ENCODE measurements at places on chromosomes 2 and 18. TPM values are rescaled to one million over a fixed set of nuclear protein-coding genes. Genes with fewer than 3 reads are reported as not detected.

NRP2 gene
- 1.6 TPM for total RNA-seq

- H3K4me3 ChIP-seq = no peak overlapping the region
- peaks cover 2% of the 10 kb centered on the region for H3K27me3 ChIP-seq
- H3K36me3 ChIP-seq = peaks cover 4% of the 10 kb centered on the region
- H3K27ac ChIP-seq = peak overlapping the region; percentile 51
- DNase-seq = peak; percentile 79
Observed at GRCh38 chr2:68385220-68385906, 20.3 kb downstream of the PLEK start.

GRCh38 chr2:170523506-170523905 is 191.6 kb upstream of the SP5 start:
- no peaks in the 10 kb centered on the region for H3K27me3 ChIP-seq
- H3K36me3 ChIP-seq = no peaks in the 10 kb centered on the region
- H3K4me1 ChIP-seq = peaks cover 2% of the 10 kb centered on the region
- H3K4me3 ChIP-seq = no peak overlapping the region
- DNase-seq = no peak

GRCh38 chr18:49459404-49460171 is 857 bp downstream of the DYM start:
- H3K4me1 ChIP-seq = peaks cover 45% of the 10 kb centered on the region
- H3K27me3 ChIP-seq = no peaks in the 10 kb centered on the region
- H3K36me3 ChIP-seq = peaks cover 7% of the 10 kb centered on the region
- H3K27ac ChIP-seq = peak overlapping the region; percentile 80
- H3K4me3 ChIP-seq = peak overlapping the region; percentile 84

DNA sequence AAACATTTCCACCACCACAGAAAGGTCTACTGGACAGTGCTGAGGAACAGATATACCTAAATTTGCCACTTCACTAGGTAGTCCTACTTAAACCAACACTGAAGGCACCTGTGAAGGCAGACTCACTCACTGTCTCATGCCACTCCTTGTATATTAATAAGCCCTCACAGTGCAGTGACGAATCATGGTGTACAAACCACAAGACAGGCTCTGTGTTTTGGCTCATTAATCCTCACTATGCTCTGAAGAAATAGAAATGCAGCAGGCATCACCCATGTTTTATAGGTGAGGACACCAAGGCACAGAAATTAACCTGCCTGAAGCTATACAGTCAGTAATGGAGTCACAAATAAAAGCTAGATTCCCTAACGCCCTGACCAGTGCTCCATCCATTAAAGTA is 44.3 kb downstream of the BARD1 start:
- no peak for DNase-seq
- H3K4me3 ChIP-seq = no peak overlapping the region
- H3K4me1 ChIP-seq = no peaks in the 10 kb centered on the region
- peaks cover 61% of the 10 kb centered on the region for H3K36me3 ChIP-seq

DNA sequence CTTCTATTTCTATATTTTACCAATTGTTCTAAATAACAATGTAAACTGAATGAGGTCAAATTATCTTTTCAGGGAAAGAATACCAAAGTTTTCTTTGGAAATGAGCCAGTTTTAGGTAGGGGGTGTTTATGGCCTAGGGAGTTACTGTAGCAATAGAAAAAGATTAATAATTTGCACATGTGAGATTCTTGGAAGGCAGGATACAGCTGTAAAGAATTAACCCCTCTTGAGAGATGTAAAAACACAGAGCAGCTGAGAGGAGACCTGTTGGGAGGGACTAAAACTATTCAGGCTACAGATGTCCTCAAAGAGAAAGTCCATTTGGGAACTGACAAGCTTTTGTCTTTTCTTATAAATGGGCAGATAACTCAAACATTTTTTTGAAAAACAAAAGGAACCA is 182.2 kb downstream of the FIGN start:
- DNase-seq = no peak
- H3K27ac ChIP-seq = no peak overlapping the region
- no peaks in the 10 kb centered on the region for H3K4me1 ChIP-seq
- no peaks in the 10 kb centered on the region for H3K27me3 ChIP-seq

TYMS gene
- total RNA-seq = 324 TPM

DNA sequence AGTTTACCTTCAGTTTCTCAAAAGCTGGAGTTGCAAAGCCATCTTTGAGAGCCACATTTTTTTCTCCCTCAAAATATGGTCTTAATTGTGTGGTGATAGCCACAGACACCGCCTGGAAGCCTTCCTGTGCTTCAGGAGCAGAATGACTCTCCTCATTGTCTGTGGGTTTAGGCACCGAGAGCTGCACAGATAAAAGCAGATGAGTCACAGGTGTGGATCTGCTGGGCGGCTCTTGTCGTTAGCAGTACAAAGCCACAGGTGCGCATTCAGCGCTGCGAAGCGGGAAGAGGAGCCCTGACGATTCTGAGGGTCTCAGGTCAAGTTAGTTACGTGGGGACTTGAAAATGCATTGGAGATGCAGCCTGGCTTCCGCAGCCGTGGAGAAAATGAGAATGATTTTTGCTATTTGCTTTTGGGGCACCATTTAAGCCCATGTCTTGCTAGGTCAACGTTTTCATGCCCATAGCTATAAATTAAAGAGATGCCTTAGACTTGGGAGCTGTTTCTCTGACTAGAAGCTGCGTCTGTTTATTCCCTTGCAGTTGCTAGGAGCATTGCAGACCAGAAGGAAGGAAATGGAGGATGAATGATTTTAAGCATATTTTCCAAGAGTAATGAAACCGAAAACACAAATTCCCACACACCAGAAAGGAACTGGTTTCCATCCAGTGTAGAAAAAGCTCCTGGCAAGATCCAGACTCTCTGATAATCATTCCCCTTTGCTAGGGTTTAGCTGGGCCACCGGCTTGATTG is 51.5 kb downstream of the KLHL29 start:
- no peak overlapping the region for H3K4me3 ChIP-seq
- H3K27ac ChIP-seq = no peak overlapping the region
- H3K36me3 ChIP-seq = no peaks in the 10 kb centered on the region
- H3K27me3 ChIP-seq = peaks cover 24% of the 10 kb centered on the region
- DNase-seq = peak; percentile 65

- H3K27me3 ChIP-seq = peaks cover 3% of the 10 kb centered on the region
- peak overlapping the region; percentile 23 for H3K27ac ChIP-seq
- peak; percentile 73 for DNase-seq
- peaks cover 9% of the 10 kb centered on the region for H3K4me1 ChIP-seq
- H3K4me3 ChIP-seq = peak overlapping the region; percentile 68
Observed at GRCh38 chr18:63074981-63075404, 244.6 kb downstream of the BCL2 start.

- peaks cover 3% of the 10 kb centered on the region for H3K4me1 ChIP-seq
- no peak overlapping the region for H3K27ac ChIP-seq
- no peaks in the 10 kb centered on the region for H3K36me3 ChIP-seq
- no peak overlapping the region for H3K4me3 ChIP-seq
- H3K27me3 ChIP-seq = no peaks in the 10 kb centered on the region
Observed at GRCh38 chr2:40535972-40536371, 84.1 kb upstream of the SLC8A1 start.

GRCh38 chr2:68190991-68191731 is 33.5 kb downstream of the PNO1 start:
- no peak overlapping the region for H3K4me3 ChIP-seq
- peak overlapping the region; percentile 77 for H3K27ac ChIP-seq
- no peaks in the 10 kb centered on the region for H3K27me3 ChIP-seq
- peaks cover 8% of the 10 kb centered on the region for H3K36me3 ChIP-seq
- peaks cover 56% of the 10 kb centered on the region for H3K4me1 ChIP-seq

GRCh38 chr18:78419171-78419570 is 560.4 kb upstream of the SALL3 start:
- no peak for DNase-seq
- H3K4me3 ChIP-seq = no peak overlapping the region
- H3K36me3 ChIP-seq = no peaks in the 10 kb centered on the region
- H3K27me3 ChIP-seq = peaks cover 5% of the 10 kb centered on the region
- H3K27ac ChIP-seq = no peak overlapping the region

DNA sequence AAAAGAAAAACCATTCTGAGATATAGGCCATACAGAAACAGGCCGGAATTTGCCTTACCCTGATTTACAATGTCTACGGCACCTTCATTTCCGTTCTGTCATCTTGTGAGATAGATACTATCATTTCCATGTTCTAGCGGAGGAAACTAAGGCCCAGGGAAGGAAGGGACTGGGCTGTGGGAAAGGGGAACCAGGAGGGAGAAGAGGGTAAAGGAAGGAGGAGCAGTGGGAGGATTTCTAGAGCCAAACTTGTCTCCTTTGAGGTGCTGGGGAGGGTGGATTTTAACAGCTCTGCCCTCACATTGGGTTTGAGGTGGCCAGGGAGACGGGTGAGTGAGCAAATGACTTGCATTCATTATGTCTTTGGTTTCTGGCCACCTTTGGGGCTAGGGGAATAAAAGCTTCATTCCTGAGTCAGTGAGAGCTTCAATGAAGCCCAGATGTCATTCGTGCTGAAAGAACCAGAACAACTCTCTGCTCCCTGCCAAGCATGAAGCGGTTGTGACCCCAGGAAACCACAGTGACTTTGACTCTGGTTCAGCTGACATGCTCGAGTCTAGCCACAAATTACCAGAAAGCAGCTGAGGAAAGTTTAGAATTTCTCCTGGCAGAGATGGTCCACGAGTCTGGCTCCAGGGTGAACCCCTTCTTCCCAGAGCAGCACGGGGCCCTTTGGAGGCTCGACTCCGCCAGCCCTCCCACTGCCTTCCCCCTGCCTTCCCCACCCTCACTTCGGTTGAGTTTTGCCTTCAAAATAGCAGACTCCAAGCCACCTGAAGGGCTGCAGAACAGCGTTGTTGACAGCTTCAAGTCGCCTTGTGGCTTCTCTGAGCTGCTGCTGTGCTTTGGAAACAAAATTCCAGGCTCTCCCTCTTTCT is 3.8 kb downstream of the ACTG2 start:
- peak; percentile 81 for DNase-seq
- peaks cover 31% of the 10 kb centered on the region for H3K4me1 ChIP-seq
- no peaks in the 10 kb centered on the region for H3K27me3 ChIP-seq
- H3K36me3 ChIP-seq = no peaks in the 10 kb centered on the region
- peak overlapping the region; percentile 5 for H3K4me3 ChIP-seq
- H3K27ac ChIP-seq = peak overlapping the region; percentile 87

CHAC2 gene
- total RNA-seq = 20.4 TPM

DNA sequence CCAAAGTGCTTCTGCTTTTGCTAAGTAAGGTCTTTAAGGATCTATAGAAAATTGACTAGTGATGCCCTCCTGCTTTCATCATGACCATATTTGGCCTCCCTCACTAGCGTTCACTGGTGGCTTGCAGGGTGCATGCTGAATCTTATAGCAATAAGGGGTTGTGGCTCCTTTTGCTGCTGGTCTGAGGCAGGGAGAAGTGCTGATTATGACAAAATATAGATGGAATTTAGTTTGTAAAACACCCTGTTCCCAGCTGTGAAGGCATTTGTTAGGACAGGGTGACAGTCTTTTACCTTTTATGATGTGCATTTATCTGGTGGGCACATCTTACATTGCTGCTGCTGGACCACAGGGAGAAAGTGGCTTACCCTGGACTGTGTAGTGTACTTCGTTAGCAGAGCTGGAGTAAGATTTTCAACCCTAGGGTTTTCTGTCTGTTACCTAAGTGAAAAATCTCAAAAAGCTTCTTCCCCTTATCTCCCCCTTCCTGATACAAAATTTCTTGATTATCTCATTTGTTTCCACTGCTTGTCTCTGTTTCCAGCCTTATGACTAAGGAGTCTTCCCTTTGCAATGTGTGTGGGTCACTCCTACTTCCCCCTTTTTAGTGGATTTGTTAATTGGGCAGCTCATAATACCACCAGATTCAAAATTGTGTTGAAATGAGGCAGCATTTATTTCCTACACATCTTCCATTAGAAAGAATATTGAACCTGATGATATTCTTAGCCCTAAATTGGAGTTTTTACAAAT is 21.2 kb upstream of the RPL37A start:
- H3K4me1 ChIP-seq = peaks cover 28% of the 10 kb centered on the region
- no peak overlapping the region for H3K4me3 ChIP-seq
- H3K36me3 ChIP-seq = peaks cover 38% of the 10 kb centered on the region
- no peak for DNase-seq

DNA sequence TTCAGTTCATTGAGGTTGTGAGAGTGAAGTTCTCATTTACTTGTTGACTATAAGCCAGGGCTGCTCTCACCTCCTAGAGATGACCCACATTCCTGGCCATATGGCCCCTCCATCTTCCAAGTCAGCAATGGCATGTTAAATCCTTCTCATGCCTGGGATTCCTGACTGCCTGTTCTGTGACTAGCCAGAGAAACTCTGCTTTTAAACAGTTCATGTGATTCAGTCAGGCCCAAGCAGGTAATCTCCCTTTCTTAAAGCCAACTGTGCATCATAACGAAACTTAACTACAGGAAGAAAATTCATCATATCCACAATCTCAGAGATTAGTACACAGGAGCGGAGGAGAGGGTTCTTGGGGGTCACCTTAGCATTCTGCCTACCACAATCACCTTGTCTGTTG is 11.5 kb downstream of the DPP4 start:
- DNase-seq = no peak
- no peaks in the 10 kb centered on the region for H3K27me3 ChIP-seq
- peak overlapping the region; percentile 79 for H3K27ac ChIP-seq
- peaks cover 29% of the 10 kb centered on the region for H3K36me3 ChIP-seq
- H3K4me3 ChIP-seq = no peak overlapping the region

CLEC4F gene
- total RNA-seq = not detected

DNA sequence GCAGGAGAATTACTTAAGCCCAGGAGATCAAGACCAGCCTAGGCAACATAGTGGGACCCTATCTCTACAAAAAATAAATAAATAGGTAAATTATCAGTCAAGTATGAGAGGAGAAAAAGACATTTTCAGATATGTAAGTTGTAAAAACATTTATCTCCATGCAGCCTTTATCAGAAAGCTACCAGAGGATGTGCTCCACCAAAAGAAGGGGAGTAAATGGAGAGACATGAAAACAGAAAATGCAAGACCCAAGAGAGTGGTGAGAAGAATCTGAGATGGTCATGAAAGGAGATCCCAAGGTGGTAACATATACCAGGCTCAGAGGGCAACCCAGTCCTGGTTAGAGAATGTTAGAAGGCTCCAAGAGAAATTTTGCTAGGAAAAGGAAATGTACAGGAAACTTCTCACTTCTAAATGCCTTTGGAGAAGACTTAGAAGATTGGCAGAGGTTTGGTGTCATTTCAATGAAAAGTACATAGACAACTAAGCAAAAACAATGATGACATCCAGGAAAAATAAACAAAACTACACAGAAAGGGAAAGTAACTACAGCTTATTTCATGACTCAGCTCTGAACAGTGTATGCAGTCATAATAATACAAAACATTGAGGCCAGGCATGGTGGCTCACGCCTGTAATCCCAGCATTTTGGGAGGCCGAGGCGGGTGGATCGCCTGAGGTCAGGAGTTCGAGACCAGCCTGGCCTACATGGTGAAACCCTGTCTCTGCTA is 19.5 kb downstream of the CIB4 start:
- H3K36me3 ChIP-seq = no peaks in the 10 kb centered on the region
- no peak for DNase-seq
- no peak overlapping the region for H3K4me3 ChIP-seq
- H3K4me1 ChIP-seq = peaks cover 4% of the 10 kb centered on the region
- H3K27ac ChIP-seq = no peak overlapping the region
- H3K27me3 ChIP-seq = peaks cover 4% of the 10 kb centered on the region

- H3K4me1 ChIP-seq = no peaks in the 10 kb centered on the region
- H3K27ac ChIP-seq = no peak overlapping the region
- no peaks in the 10 kb centered on the region for H3K36me3 ChIP-seq
- H3K27me3 ChIP-seq = no peaks in the 10 kb centered on the region
- H3K4me3 ChIP-seq = no peak overlapping the region
Observed at GRCh38 chr2:147198651-147199171, 646.1 kb upstream of the ACVR2A start.

- no peak overlapping the region for H3K27ac ChIP-seq
- no peaks in the 10 kb centered on the region for H3K27me3 ChIP-seq
- DNase-seq = no peak
- peaks cover 25% of the 10 kb centered on the region for H3K36me3 ChIP-seq
Observed at GRCh38 chr2:121375621-121376159, 90.7 kb upstream of the TFCP2L1 start.

- H3K4me1 ChIP-seq = no peaks in the 10 kb centered on the region
- no peak overlapping the region for H3K4me3 ChIP-seq
- no peaks in the 10 kb centered on the region for H3K36me3 ChIP-seq
- peaks cover 2% of the 10 kb centered on the region for H3K27me3 ChIP-seq
Observed at GRCh38 chr2:71851094-71851750, 296.4 kb downstream of the CYP26B1 start.
